ENCODE measurements at places on chromosomes 11 and 22. TPM values are rescaled to one million over a fixed set of nuclear protein-coding genes. Genes with fewer than 3 reads are reported as not detected.

GRCh38 chr11:76371170-76371569, 9.8 kb downstream of the THAP12 start:
- no peak for DNase-seq

DNA sequence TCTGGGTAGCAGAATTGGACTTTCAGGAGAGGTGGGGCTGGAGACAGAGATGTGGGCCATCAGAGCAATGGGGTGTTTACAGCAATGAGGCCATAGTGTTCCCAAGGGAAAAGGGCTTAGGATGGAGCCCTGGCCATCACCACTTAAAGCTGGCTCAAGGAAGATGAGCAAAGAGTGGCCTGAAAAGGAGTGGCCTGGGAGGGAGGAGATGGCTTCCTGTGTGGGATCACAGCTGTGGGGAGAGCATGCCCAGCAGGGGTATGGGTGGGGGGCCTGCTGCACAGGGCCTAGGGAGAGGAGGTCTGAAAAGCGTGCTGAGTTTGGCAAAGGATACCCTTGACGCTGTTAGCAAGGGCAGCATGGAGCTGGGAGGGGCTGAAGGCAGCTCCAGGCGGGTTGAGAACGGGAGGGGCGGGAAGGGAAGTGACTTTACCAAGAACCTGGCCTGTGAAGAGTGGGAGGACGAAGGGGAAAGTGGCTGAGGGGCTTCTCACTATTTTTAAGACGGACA, 13.9 kb downstream of the LRRC32 start:
- no peak for DNase-seq

The FGF19 gene
- not detected for total RNA-seq

GRCh38 chr11:50174975-50175374, 142.3 kb downstream of the OR4C45 start:
- no peak for DNase-seq

The OR8G5 gene
- not detected for total RNA-seq

DNA sequence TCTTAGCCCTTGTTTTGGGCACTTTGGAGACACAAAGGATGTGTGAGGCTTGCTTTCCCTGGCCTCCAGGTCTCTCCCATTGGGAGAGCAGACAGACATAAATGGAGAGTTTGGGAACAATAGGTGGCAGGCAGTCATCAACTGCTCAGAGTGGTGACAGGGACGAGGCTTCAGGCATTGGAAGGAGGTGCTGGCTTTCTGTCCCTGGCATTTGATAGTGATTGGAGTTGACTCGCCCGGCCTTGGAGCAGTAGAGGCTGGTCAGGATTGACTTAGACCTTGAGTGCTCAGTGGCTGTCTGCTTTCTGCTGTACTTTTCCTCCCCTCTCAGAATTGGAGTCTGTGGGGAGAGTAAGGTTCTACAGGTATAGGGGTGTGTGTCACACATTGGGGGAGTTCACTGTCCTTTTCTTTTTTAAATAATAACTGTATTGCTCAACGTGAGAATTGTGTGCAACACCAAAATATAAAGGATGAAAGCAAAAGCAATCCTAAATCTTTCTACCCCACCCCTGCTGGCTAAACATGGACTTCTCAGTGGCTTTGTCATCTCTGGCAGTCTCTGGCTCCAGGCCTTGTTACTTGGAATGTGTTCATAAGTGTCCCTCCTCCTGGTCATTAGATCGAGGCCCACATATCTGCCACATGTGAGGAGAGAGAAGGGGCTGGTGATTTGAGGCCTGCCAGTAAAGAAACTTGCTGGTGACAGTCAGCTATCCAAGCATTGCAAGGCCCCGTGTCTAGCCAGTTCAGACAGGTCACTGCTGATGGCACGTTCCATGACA, 21.1 kb downstream of the SHISA8 start:
- no peak for DNase-seq

- no peak for DNase-seq
These were observed 1658.4 kb upstream of the RAG2 start for GRCh38 chr11:38256436-38256835.

DNA sequence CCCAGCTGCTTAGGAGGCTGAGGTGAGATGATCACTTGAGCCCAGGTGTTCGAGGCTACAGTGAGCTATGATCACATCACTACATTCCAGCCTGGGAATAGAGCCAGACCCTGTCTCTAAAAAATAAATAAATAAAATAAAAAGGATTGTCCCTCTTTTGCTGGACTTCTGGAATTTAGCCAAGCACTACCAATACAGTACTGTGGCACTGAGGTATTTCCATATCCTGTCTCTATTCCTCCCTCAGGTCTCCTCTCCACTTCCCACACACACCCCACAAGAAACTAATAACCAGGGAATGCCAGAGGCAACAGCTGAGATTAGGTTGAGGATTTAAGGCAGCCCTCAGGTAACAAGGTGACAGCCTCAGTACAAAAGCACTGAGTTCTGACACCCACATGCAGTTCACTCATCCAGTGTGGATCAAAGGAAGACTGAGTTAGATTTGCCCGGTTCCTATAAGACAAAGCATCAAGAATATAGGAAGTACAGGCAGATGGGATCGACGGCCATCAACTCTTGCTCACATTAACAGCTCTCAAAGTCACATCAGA, 4.5 kb upstream of the PPP2R1B start:
- no peak for DNase-seq
